ENCODE measurements at places on chromosomes 5 and 9. TPM values are rescaled to one million over a fixed set of nuclear protein-coding genes. Genes with fewer than 3 reads are reported as not detected.

- no peak for DNase-seq
Measured at GRCh38 chr5:173392-174290, 17.7 kb upstream of the LRRC14B start.

- peak; percentile 22 for DNase-seq
Measured at GRCh38 chr5:72860499-72860898, 44.0 kb downstream of the TNPO1 start.

- DNase-seq, result peak; percentile 77
Measured at GRCh38 chr5:24320643-24321042, 324.1 kb downstream of the CDH10 start.

GRCh38 chr9:127905788-127906191, 6.4 kb upstream of the ST6GALNAC6 start:
- DNase-seq, result no peak

GRCh38 chr9:84254972-84255371, 85.6 kb downstream of the SLC28A3 start:
- DNase-seq, result peak; percentile 53

DNA sequence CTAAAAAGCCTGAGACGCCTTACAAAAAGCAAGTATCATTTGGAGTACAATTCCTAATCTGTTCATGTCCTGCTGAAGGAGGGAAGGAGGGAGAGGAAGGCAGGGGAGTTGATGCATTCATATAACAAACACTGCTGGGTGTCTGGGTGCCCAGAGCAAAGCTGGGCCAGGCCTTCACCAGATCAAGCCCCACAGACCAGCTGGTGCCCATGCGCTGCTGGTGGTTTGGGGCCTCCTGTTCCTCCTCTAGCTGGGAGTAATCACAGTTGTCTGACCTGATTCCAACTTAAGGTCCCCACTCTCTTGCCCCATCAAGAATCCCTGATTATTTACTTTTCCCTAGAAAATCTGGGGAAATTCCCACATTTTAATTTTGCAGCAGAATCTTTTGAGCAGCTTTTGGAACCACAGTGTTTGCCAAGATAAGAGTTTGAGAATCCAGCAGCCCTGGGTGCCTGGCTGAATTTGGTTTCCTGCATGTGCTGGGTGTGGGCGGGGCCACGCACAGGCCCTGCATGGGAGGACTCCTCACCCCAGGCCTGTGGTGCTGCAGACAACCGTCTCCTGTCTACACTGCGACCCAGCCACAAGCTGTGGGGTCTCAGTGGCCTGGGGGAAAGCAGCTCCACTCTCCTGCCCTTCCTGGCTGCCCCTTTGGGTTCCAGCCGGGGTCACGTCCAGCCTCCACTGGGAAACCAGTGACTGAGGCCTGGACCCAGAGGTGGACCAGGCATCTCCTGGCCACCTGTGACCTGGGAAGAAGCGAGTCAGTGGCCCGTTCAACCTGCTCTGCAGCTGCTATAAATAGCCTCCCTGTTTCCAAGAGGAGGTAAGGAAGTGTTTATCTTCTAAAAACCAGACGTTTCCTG, 47.5 kb downstream of the NEURL1B start:
- no peak for DNase-seq

PCDHB3 gene
- total RNA-seq, result 3.7 TPM

GRCh38 chr9:35333551-35333950, 156.4 kb upstream of the RUSC2 start:
- DNase-seq, result no peak

NR2F1-AS1 gene
- total RNA-seq, result 16.7 TPM

DNA sequence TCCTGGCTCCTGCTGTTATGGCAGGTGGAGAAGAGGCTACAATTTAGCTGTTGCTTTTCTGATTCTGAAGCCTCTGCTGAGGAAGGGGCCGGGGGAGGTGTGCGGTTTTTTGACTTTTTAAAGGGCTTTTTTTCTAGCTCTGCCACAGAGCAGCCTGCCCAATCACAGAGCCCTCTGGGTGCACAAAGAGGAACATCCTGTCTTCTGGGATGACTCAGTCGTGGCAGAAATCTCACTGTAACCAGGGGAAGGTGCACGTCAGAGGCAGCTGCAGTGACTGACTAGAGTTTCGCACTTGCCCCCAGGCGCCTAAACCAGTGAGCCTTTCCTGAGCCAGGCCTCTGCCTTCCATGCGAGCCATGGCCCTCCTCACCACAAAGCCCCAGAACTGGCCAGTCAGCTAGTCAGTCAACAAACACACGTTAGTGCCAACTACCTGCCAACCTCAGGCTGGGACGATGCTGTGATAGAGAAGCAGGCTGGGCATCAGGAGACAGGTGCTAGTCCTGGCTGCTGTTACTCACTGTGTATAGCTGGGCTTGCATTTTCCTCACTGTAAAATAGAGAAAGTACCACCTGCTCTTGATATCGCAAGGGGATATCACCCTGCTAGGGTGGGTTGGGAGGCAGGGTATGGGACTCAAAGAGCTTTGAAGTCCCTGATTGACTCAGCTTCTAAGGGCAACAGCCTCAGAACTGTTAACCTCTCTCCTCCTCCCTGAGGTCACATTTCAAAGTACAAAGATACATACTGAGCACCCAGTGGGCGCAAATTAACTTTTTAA, 2.2 kb downstream of the AKNA start:
- no peak for DNase-seq

DNA sequence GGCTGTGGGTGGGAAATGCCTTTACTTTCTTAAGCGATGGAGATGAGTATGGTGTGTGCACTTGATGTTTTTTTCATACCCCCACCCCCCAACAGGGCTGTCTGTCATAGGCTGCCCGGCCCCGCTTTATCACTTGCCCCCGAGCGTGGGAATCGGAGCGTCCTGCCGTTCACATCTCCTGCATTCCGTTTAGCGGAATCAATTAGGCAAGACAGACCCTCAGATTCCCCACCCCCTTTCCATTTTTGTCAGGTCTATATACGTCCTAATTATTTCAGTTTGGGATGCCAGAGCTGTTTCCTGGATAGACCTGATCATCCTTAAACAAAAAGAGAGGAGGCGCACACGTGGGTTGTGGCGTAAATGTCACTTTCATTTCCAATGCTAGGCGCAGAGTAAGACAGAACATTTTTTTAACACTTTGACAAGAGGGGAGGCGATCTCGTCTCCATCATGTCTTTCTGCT, 217.2 kb downstream of the MEF2C start:
- peak; percentile 21 for DNase-seq

GRCh38 chr9:130407916-130408663, 36.7 kb upstream of the ASS1 start:
- no peak for DNase-seq

- DNase-seq, result no peak
Measured at GRCh38 chr5:158463188-158463587, 604.2 kb upstream of the CLINT1 start.

IL31RA gene
- total RNA-seq, result 4.1 TPM

SPACA9 gene
- total RNA-seq, result 3.8 TPM

CHSY3 gene
- total RNA-seq, result 7.6 TPM

DNA sequence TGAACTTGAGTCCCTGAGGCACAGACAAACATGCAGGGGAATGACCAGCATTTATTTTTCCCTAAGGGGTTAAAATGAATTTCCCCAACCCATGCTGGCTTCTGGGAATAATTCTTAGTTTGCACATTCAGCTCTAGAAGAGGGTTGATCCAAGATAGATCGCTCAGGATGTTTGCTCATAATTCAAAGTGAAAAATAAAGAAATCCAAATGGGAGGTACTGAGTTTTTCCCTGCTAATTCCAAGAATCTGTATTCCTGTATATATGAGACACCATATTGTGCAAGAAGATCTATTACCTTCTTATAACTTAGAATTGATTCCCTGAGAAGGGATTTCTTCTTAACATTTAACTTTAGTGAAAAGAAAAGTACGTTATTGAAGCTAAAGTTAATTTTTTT, 96.2 kb downstream of the VCAN start:
- DNase-seq, result no peak

CDO1 gene
- total RNA-seq, result 16.8 TPM

DNA sequence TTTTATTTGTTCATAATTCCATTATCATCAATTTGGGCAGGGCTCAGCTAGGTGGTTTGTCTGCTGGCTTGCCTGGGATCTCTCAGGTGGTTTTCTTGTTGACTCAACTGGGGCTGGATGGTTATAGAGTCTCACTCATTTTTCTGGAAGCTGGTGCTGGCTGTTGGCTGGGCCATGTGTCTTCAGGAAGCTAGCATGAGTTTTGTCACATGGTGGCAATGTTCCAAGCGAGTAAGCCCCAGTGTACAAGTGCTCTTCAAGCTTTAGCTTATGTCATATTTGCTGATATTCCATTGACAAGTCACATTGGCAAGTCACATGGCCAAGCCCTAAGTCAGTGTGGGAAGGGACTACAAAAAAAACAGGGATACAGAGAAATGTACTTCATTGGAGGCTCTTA, 2.3 kb upstream of the RASEF start:
- no peak for DNase-seq

- no peak for DNase-seq
Measured at GRCh38 chr9:60545346-60545877, 368.8 kb upstream of the SPATA31A5 start.

DNA sequence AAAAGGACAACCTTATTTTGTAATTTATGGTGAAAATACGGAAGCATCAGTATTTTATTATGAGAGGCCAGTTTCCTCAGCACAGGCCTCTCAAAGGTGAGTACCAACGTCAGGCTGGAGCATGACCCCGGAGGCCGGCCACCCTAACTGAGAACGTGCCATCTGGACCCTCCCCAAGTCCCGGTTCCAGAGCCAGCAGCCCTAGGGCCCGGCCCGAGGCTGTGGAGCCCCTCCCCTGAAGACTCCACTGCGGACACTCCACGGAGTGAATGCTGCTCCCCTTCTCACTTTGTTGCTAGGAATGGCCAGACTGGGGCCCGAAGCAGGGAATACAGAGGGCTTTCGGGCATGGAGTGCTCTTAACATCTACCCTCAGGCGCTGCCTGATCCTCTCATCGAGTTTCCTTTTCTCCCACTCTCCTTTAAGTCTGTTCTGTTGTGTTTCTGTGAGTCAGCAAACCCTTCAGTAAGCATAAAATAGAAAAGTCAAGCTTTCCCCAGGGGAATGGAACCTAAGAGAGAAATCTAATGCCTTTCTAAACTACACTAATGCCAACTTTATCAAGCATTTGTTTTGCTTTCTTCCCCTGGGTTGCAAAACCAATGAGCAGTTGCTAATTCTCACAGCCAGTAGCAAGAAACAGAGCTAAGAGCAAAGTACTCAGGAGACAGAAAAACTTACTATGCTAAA, 4.5 kb downstream of the BRD9 start:
- no peak for DNase-seq

DNA sequence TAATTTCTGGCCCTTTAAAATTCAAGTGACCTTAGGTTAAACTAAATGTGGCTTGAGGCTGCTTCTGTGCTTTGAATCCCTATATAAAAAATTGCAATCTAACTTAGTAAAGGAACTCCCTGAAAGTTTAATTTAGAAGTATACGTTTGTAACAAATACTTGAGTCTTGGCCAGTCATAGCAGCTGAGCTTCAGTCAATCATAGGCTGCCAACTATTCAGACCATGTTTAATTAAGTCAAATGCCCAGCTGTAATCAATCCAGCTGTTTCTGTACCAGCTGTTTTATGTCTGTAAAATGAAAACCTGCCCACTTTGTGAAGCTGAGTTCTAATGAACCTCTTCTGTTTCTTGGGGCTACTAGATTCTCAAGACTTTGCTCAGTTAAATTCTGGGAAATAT, 760.1 kb downstream of the MAT2B start:
- DNase-seq, result peak; percentile 83

ADAMTSL1 gene
- 22.4 TPM for total RNA-seq

DNA sequence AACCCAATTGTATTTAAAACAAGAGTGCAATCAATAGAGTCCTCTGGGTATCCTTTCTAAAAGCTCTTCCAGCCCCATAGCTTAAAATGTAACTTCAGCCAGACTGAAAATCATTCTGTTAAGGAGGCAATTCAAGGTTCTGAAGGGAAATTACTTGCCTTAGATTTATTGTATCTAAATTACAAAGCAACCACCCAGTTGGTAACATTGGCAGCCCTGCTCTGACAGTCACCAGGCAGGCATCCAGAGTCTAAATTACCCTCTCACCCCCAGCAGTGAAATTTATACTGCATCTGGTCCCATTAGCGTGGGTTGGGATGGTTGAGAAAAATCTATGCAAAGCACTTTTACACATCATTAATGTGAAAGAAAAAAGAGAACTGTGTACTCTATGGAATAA, 514.7 kb downstream of the MTRR start:
- DNase-seq, result no peak

- DNase-seq, result no peak
Measured at GRCh38 chr5:175253597-175253996, 190.4 kb downstream of the DRD1 start.

RNF14 gene
- total RNA-seq, result 79.0 TPM

GRCh38 chr5:91168859-91169258, 214.3 kb downstream of the ARRDC3 start:
- DNase-seq, result no peak

- DNase-seq, result no peak
Measured at GRCh38 chr9:124366476-124367220, 48.6 kb downstream of the PSMB7 start.

RNF224 gene
- not detected for total RNA-seq

DNA sequence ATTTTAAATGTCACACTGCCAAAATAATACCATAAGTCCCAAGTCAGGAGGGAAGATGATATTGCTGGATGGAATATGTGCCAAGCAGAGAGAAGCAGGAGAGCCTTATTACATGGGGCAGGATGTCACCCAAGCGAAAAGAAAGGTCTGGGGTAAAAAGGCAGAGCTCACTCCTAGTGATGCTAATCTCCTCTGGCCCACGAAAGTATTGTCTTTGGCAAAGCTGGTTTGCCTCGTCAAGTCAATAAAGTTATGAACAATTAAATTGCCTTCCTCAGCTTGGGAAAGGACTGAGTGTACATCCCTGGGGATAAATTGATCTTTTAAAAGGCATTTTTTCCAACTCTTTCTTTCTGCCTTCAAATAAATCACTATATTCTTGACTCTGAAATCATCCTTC, 220.6 kb downstream of the DMAC1 start:
- no peak for DNase-seq

GRCh38 chr5:78490709-78491485, 130.5 kb downstream of the SCAMP1 start:
- no peak for DNase-seq

DNA sequence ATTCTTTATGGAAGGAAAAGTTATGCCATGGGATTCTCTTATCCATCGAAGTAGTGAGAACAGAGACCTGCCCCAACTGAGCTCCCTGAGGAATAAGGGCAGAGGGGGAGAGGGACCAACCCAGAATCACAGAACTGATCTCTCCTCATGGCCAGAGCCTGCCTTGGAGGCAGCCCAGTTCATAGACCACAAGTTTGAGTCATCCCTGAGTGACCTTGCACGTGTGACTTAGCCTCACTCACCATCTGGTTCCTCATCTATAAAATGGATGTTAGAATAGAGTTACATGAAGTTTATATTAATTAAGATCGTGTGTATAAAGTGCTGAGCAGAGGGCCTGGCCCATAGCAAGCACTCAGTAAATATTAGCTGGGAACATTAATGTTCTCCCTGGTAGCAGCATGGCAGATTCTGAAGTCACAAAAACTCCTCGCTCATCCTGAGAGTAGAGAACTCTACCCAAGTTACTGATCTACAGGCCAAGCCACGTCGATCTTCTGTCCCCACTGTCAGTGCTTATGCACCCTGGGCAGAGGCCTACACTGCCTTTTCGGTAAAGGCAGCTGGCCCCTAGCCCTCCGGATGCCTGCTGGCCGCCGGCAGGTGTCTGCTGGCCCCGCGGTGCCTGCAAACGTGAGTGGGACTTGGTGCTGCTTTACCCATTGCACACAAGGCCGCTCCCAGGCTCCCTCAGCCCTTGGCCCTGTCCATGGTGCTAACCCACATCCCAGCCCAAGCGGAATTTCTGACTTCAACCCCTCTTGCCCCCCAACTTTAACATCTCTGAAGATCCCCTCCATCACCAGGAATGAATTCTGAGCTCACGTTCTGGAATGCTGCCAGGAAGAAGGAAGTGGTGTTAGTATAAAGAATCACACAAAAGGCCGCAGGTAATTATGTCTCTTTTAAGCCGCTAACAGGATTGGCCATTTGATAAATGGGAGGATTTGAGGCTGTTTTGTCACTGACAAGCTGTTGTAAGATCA, 61.1 kb upstream of the ARAP3 start:
- DNase-seq, result peak; percentile 58

All from tongue (tissue), 3 donors.